Memory B cell (primary cell): ENCODE measurements at places on chromosomes 7 and 10.

GRCh38 chr7:42662862-42663261 lies 249.0 kb downstream of the C7orf25 start:
- no peak for DNase-seq

DNA sequence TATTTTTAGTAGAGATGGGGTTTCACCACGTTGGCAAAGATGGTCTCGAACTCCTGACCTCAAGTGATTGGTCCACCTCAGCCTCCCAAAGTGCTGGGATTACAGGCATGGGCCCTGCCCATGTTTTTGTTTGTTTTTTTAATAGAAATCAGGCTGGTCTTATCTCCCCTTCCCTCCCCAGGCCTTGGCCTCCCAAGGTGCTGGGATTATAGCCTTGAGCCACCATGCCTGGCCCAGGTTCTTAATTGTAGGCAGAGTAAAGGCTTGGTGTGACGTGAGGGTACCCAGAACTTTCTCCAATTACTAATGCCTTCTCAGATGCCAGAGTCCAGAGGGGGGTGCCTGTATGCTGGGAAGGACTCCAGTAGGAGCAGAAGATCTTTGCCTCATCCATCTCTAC lies 5.2 kb upstream of the MKRN1 start:
- DNase-seq = no peak

- no peak for DNase-seq
Observed at GRCh38 chr10:61481597-61481996, 28.4 kb upstream of the TMEM26 start.

DNA sequence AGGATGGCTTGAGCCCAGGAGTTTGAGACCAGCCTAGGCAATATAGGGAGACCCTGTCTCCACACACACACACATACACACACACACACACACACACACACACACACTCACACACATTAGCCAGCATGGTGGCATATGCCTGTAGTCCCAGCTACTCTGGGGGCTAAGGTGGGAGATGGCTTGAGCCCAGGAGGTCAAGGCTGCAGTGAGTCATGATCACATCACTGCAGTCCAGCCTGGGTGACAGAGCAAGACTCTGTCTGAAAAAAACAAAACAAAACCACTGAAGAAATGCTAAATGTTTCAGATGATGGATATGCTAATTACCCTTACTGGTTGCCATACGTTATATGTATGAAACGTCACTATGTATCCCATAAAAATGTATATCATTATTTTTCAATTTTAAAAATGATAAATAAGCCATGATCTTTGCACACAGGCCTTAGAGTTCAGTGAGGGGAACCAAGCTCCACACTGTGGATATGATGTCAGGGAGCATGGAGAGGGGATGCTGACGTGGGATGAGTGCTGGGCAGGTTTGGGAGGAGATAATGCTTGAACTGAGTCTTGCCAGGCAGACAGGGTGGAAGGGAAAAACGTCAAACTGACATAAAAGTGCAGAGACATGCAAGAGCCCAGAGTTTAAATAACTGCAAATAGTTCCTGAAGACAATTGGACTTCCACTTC lies 45.9 kb upstream of the ARHGAP12 start:
- DNase-seq = no peak

DNA sequence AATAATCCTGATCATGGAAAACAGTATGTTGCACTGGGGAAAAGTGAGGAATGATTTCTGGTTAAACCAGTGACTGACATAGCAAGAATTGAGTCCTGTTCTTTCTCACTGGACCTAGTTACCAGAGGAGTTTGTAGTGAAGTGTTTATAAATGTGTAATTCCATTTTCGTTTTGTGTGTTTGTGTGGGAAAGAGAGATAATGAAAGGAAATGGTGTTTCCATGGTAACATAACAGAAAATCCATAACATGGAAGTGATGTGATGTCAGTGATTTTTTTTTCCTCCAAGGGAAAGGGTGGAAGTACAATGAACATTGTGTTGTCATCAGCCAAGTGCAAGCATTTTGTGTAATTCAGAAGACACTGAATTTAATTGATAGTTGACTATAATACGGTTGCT lies 283.9 kb downstream of the PLXDC2 start:
- DNase-seq = no peak

- no peak for DNase-seq
Observed at GRCh38 chr7:84248843-84249242, 54.3 kb upstream of the SEMA3A start.

DNA sequence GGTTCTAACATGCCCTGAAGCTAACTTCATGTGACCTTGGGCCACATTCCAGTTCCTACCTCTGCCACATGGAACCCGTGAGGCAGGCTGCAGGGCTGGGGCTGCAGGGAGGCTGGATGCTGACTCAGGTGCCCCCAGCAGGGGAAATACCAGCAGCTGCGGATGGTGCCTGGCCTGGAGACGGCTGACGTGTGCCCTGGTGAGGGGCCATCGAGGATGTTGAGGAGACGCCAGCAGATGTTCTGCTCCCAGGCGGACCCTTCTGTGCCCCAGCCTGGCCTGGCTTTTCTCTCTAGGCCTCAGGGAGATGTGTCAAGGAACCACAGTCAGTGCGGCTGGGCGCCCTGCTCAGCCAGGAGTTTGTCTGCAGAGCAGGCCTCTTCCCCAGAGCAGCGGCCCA lies 8.8 kb downstream of the BAG3 start:
- no peak for DNase-seq

DNA sequence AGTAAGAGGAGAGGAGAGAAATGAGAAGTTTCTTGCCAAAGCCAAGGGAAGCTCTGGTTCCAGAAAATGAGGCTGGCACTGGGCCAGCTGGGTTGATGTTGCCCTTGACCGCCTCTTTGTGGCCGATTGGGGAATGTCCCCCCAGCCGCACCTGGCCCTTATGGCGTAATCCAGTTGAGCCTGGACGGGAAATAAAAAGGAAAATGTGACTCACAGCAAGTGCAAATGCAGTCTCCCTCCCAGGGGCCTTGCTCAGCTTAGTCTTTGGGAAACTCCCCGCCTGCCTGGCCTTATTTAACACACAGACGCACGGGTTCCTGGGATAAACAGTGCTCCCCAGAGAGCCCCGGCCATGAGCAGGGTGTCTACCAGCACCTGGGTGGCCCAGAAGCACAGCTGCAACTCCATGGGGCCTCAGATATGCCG lies 174.8 kb downstream of the KIAA1217 start:
- no peak for DNase-seq

- DNase-seq = no peak
Observed at GRCh38 chr10:2023687-2024086, 286.4 kb upstream of the ADARB2 start.

GRCh38 chr7:55048221-55048859 lies 29.5 kb downstream of the EGFR start:
- DNase-seq = no peak

DNA sequence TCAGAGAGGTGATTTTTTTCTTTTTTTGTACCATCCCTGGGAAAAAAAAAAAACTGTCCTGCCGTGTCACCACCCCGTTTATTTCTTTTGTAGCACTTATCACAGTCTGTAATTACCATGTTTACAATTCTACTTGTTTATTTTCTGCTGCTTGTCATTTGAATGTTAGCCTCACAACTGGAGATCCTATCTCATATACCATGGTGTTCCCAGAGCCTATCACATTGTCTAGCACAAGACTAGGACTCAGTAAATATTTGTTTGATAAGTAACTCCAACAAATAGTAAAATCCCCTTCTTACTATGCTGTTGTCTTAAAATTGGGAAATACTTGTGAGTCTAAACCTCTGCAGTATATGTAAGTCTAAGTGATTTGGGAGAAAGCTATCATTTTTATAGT lies 36.0 kb downstream of the MKLN1 start:
- DNase-seq = no peak

DNA sequence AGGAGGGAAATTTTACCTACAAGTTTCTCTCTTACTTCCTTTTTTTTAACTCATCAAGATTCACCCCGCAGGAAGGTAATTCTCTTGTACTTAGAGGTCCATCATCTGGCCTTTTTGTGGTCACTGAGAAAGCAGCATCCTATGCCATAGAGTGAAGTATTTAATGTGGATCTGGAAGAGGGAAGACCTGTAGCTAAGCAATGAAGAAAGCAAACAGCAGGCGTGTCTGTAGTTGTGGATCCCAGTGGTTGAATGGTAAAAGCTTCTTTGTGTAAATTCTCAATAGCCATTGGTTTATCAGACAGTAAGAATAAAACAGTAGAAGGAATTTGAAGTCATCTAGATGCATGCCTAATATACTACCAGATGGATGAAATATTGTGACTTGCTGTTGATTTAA lies 196.4 kb downstream of the ANKRD7 start:
- no peak for DNase-seq

GRCh38 chr10:115951242-115951641 lies 321.8 kb downstream of the GFRA1 start:
- no peak for DNase-seq

- DNase-seq = no peak
Observed at GRCh38 chr7:122465296-122465695, 160.7 kb upstream of the FEZF1 start.

DNA sequence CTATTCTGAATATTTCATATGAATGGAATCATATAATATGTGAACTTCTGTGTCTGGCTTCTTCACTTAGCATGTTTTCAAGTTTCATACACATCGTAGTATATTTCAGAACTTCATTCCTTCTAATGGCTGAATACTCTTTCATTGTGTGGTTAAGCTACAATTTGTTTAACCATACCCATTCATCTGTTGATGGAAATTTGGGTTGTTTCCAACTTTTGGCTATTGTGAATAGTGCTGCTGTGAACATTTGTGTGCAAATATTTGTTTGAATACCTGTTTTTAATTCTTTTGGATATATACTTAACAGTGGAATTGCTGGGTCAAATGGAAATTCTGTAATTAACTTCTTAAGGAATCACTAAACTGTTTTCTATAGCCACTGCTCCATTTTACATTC lies 86.0 kb upstream of the MDFIC start:
- DNase-seq = no peak

DNA sequence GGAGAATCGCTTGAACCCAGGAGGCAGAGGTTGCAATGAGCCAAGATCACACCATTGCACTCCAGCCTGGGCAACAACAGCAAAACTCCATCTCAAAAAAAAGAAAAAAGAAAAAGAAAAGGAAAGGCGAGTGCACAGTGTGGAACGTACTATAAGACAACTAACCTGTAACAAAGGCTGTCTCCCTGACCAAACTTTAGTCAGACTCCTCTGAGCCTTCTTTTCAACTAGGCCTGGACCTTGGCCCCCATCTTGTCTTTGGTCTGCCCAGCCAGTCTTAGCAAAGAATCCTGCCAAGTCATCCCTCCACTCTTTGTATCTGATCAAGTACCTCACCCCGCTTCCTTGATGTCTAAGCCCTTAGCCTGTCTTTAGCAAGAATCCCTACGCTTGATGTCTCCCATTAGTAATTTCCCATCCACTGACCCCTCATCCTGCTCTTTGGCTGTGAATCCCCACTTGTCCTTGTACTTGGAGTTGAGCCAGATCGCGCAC lies 68.9 kb upstream of the KDM7A start:
- DNase-seq = no peak

DNA sequence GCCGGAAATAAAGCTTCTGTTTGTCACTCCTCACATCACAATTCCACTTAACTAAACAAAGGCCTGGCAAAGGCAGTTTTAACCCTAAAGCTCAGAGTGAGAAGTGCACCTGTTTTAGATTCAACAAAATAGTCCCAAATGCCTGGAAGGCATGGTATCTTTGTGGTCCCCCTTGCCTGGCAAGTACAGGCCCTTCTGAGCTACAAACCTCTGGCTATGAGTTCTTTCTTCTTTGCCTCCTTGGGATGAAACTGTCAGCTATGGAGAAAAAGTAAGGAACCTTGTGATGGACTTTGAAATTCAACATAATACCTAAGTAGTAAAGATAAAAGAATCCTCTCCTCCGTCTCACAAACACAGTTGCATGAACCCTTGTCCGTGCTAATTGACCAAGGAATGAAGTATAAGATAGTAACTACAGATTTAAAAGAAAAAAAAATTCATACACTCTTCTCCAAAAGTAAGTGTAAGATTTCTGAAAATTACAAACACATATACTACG lies 244.5 kb upstream of the ETV1 start:
- no peak for DNase-seq

DNA sequence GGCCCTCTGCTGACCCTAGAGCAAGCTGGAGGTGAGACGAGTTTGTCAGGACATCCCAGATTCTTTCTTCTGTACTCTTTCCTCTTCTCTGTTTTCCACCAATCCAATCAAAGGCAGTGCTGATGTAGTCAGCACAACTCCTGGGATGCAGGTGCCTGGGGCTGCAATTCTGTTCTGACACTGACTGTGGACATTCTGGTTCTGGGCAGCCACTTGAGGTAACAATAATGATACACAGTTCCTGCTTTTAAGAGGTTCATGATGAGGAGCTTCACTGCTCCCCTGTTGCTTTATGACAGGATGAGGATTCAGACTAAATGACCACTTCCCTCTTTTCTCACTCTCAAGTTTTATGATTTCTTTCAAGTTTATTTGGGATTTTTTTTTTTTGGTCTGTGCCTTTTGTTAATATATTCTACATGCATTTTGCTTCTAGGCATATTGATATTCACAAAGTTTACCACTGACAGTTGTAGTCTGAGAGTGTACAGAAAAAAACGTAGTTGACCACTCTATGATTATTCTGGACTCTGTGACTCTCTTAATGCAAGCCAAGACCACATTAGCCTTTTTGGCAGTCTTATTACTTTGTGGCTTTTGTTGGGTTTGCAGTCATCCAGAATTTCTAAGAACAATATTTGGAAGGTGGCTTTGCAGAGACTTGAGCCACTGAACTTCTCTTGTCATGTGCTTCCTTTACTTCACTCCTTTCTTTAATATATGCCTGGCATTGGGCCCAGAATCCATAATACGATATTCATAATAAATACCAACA lies 247.6 kb downstream of the AUTS2 start:
- DNase-seq = no peak

DNA sequence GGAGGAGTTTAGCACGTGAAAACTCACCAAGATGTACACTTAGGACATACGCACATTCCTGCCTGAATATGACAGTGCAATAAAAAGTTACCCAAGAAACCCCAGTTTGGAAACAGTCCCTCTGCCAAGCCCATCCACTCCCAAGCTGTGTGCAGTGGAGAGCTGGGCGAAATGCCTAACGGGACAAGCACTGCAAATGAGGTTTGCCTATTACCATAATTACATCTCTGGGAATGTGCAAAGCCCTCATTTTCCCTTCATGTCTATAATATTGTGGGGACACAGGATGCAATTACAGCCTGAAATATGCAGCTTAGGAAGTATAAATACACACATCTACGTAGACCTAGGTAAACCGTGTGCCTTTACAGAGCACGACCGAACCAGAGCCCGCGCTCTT lies 117.5 kb downstream of the PLXNA4 start:
- DNase-seq = no peak

- no peak for DNase-seq
Observed at GRCh38 chr10:23069019-23069815, 26.2 kb upstream of the MSRB2 start.

- no peak for DNase-seq
Observed at GRCh38 chr7:15860264-15860949, 173.9 kb upstream of the MEOX2 start.

DNA sequence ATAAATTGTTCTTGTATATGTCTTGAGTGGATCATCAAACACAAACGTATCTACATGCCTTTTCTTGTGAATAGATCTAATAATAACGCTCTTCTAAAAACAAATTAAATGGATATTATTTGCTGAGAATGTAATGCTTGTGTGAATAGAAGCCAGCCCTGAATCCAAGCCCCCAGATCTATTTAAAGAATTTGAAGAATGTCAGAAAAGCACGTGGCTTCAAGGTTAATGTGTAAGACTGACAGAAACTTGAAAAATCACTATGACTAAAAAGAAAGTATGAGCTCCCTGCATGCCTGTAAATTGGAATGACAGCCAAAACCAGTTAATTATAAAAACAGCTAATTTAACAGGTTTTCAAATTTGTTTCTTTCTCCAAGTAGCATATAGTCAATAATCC lies 43.2 kb upstream of the ATRNL1 start:
- DNase-seq = no peak
